Activated CD4-positive, alpha-beta T cell treated with anti-CD3 and anti-CD28 coated beads, Interleukin-2, amount 50 U/mL, for 24 hours (primary cell): ENCODE measurements at places on chromosomes 11 and 22.
A peak's percentile ranks its signal among the peaks of the same experiment; 100 is the strongest.

GRCh38 chr11:13899603-13900002, 62.9 kb upstream of the SPON1 start:
- DNase-seq: no peak

DNA sequence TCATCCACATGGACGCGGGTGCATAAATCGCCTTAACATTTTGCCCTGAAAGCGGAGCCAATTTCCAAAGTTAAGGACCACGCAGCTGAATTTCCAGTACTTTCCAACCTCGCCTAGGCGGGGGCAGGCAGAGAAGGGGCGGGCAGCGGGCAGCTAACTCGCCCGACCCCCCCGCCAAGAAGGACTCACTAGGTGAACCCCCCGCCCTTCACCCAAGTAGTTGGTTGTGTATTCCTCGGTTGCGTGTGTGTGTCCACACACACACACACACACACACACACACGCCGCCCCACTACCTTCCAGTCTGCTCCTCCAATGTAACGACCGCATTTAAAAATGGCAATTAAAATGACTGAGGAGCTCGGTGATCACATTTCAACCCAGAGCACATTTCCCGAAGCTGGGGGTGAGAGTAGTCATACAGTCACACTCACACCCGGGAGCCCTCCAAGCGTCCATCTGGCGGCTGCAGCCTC, 1.4 kb downstream of the TENM4 start:
- DNase-seq: no peak

DNA sequence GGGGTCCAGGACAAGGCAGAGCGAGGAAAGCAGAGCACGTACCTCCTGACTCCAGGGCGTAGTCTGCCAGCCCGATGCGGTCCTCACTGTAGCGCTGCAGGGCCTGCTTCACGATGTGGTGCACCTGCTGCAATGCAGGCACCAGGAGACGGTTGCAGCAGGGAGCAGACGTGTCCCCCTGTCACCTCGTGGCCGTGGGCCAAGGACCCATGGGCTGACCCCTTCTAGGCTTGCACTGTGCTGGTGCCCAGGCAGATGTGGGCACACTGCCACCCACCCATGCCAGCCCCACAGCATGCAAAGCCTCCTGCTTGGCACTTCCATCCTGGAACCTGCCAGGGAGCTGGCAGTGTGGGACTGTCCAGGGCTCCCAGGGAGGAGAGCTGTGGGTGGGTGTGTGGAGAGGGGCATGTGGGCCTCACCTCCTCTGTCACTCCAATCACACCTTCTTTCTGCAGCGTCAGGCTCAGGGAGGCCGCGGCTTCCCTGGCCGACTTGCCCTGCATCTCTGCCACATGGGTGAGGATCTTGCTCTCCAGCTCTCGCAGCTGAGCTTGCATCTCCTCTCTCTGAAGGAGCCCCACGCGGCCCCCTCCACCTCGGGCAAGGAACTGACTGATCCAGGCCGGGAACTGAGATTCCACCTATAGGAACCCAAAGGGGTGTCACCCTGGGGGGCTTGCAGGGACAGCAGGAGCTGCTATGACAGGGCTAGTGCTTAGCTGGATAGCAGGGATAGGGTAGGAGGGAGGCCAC, 16.3 kb downstream of the SUN2 start:
- DNase-seq: no peak

- DNase-seq: no peak
Measured at GRCh38 chr11:100866453-100866852, 179.4 kb downstream of the ARHGAP42 start.

DNA sequence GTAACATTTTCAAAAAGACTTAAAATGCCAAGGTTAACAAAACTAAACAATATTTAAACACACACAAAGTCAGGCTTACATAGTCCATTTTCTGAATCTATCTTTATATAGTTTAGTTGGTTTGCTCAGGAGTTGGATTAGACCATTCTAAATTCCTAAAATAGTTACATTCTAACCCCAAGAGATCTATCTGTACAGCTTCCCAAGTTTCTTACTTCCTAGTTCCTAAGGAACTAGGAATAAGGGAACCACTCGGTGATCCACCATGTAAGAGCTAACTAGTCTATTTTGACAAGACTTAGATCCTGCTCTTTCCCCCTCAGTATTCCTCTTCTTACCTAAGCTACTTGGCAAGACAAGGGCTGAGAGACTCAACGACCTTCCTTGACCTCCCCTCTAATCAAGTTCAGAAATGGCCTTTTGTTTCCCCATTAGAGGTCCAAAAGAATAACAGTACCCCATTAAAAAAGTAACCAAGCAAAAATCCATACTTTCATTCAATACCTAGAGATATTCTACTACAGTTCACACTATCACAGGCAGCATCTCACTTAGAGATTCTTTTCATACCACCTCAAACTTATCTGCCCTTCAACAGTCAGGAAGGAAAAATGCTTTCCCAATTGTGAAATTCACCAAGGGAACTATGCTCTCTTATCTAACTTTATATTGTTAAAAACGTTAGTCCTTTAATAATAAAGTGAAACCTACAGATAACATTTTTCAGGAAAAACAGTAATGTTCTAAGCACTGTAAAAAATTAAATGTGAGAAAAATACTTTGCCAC, 253.1 kb downstream of the TTC28 start:
- DNase-seq: no peak

- peak; percentile 27 for DNase-seq
Measured at GRCh38 chr22:18156878-18157713, 7.1 kb downstream of the USP18 start.

DNA sequence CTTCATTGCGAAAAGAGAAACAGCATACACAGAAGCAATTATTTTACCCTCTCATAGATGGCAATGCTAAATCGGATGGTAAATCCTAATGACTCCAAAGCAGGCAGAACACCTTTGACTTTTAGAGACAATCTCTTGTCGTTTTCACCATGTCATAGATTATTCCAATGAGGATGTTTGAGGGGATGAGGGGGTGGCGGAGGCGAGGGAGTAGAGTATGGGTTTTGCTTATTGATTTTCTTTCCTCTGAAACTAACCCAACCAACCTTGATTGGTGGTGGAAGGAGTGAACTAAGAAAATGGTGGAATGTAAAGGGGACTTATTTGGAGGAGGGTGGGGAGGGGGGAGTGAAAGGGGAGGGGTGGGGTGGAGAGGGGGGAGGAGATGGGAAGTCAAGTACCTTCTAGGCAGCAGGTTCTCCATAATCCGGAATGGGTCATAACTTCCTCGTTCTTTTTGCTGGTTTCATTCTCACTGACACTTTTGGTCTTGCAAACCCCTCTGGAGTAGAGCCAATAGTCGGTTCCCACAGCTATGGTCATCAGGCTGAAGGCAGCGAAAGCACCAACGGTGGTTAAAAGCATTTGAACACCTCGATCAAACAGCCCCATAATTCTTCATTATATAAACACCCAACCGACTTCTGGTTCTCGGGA, 1.5 kb downstream of the CACNG2 start:
- DNase-seq: no peak

- no peak for DNase-seq
Measured at GRCh38 chr11:100740440-100740839, 53.4 kb downstream of the ARHGAP42 start.

DNA sequence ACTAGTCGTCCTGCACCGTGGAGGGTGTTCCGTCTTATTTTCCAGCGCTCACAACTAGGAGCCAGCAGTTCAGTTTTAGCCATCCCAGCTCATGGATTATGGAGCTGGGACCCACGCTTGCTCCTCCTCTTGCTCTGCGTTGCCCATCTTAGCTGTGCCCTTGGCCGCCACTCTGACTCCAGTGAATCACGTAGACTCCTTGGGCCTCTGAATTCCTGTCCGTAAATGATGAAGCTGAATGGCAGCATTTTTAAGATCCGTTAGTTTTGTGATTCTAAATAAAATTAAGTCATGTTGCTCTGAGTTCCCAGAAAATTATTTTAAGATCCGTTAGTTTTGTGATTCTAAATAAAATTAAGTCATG, 23.8 kb downstream of the BCR start:
- no peak for DNase-seq

- no peak for DNase-seq
Measured at GRCh38 chr11:129419386-129419785, 43.7 kb downstream of the BARX2 start.

GRCh38 chr22:43435851-43436811, 24.3 kb downstream of the MPPED1 start:
- DNase-seq: no peak

DNA sequence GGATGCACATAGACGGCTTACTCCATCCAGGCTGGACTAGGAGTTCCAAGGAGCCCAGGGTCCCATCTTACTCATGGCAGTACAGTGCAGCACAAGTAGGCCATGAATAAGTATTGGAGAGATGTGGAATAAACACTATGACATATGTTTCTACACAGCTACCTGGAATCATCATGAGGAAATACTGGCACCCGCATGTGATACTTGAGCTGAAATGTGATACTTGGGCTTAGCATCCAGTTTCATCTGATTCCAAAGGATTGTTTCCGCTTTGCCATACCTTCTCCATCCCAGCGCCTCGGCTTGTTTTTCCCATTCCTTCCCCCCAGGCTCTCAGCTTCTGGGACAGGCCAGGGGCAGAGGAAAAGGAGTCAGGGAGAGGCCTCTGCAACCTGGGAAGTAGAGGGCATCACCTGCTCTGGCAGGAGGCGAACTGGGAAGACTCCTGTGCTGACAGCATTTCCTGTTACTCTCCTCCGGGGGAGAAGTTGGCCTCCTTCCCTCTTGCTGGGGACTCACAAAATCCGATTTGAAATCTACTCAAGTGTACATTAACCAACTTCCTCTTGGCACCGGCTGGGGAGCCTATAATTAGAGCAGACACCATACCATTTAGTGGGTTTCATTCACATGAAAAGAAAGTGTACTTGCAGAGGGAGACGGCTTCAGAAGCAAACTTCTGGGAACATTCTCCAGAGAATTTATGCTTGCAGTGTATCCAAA, 187.8 kb downstream of the MIAT start:
- DNase-seq: no peak

DNA sequence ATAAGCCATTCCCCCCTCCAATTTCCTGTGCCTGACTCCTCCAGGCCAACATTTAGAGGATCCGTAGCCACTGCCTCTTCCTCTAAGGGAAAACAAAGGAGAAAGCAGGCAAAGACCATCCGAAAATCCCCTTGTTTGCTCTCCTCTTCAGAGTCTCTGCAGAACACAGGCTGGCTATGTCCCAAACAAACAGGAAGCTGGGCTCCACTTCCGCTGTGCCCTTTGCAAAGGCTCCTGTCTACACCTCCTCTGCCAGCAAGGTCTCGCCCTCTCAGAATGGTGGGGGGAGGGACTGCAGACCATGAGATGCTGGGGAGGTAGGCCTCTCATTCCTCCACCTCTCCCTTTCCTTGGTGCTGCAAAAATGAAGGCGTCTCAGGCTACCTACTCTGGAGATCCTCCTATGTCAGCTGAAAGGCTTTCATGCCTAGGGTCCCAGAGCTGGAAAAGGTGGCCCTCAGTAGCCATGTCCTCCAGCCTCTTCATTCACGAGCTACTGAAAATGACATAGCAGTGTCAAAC, 596.2 kb downstream of the BUD13 start:
- DNase-seq: no peak

DNA sequence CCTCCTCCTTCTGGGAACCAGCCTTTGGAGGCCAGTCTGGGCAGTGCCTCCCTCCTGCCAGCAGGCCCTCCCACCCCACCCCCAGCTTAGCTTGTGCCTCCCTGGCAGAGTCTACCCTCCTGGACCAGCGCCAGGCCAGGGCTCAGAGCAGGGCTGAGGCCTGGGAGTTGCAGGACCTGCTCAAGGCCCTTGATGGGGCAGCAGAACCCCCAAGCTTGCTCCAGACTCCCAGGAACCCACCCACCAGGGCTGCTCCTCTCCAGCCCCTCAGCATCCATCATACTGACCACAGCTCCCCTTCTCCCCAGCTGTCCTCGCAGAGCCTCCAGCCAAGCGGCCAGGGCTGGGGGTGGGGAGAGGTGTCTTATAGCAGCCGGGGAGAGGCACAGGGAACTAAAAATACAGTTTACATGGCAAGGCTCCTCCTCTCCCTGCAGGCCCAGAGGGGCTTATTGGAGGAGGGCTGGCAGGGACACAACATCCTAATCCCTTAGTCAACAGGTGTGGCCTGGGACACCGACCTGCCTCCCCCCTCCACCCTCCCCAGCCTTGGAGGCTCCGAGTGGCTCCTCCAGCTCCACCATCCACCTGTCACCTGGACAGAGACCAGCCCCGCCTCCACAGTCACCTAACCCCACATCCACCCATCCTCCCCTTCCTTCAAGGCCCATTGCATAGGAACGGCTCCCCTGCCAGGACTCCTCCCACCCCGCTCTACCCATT, 5.2 kb upstream of the MB start:
- DNase-seq: no peak

DNA sequence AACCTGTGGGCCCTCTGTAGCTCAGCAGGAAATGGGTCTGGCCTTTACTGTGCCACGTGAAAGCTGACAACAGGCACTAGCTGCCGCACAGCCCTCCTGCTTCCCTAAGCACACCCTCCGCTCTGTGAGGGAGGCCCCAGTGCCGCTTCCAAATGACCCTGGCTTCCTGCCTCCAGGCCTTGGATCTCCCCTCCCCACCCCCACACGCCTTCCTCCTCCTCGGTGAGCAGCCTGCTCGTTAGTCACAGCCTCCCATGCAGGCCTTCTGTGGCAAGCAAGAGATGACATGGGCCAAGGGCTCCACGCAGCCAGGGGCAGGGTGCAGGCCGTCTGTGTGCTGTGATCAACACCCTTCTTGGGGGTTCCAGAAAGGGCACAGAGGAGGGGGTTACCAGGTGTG, 15.3 kb upstream of the RASL10A start:
- DNase-seq: no peak

DNA sequence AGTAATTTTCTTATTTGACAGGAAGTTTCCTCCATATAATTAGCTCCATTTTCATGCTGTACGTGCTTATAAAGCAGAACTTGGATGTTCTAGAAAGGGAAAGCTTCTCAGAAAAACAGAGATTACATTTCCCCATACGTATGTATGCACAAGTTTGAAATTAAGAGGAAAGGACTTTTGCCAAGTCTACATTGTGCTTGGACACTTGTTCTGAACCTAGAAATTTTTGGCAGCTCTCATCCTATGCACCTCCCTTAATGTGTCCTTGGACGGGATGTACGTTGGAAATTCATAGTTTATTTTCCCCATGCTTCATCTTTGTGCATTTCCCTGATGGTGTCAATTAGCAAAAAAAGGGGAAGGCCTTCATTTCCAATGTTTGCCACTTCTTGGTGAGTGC, 322.7 kb downstream of the BLID start:
- DNase-seq: no peak

- DNase-seq: no peak
Measured at GRCh38 chr11:70010774-70011173, 67.3 kb upstream of the ANO1 start.
